ENCODE measurements at places on chromosomes 13 and 19.

DNA sequence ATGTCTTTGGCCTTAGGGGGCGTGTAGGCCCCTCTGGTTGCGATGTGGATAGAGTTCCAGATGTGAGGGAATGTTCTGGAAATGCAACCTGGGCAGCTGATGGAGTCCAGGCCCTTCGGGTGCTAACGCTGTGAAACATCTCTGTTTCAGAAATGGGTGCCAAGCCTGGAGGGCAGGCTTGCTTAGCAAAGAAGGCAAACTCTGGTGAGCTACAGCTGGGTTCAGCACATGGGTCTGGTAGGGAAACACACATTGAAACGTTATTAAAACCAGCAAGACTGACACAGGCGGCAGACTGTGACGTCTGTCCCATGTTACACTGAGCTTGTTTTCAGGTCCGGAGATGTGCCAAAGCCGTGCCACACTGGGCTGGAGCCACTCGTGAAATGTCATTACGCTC, 8.6 kb upstream of the CDC16 start:
- DNase-seq: no peak

DNA sequence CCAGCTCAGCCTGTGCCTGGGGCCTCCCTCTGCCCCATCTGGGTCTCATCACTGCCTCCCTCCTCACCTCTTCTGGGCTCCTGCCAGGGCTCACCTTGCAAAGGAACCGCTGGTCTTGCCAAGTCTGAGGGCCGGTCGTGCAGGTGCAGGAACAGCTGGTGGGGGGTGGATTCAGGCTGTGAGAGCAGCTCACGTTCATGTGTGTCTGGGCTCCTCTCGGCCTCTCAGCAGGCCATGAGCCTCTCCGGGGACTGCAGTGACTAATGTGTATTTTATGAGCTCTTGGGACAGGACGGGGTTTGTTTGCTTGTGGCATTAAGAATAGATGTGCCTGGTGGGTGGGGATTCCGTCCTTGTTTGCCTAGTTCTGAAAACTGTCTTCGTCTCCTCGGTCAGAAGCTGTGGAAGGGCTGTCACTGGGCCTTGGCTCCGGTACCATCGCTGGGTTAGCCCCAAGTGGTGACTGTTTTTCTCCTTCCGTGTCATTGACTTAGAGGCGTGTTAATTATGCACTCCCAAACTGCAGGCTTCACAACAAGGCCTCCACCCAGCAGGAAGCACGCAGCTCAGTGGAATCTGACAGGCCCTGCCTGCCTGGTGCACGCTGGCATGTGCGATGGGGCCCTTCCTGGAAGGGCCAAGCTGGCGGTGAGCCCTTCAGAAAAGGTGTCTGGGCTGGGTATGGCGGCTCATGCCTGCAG, 77.6 kb downstream of the KDM4B start:
- DNase-seq: no peak

DNA sequence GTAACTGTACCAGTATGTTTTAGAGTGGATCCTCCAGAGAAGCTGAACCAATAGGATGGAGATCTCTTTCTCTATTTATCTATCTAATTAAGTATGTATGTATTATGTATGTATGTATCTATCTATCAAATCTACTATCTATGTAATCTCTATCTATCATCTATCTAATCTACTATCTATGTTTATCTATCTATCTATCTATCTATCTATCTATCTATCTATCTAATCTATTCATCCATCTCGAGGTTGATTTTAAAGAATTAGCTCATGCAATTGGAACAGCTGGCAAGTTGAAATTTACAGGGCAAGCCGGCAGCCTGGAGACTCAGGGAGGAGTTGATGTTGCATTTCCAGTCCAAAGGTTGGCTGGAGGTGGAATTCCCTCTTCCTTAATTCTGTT, 112.2 kb downstream of the URI1 start:
- DNase-seq: no peak

DNA sequence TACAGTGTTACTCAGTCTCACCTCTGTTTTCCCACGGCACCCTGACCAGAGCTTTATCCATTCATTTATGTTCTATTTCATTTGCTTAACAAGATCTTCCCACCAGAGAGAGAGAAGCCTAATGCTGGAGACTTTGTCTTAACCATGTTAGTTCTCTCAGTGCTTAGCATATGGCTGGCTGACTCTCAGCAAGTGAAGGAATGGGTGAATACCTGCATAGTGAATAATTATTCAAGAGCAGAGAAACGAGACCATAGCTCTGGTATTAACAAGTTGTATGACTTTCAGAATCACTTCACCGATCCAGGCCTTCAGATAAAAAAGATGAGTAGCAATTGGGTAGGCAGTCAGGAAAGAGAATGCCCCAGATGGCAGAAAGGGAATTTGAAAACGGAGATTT, 686.3 kb downstream of the LIG4 start:
- no peak for DNase-seq

DNA sequence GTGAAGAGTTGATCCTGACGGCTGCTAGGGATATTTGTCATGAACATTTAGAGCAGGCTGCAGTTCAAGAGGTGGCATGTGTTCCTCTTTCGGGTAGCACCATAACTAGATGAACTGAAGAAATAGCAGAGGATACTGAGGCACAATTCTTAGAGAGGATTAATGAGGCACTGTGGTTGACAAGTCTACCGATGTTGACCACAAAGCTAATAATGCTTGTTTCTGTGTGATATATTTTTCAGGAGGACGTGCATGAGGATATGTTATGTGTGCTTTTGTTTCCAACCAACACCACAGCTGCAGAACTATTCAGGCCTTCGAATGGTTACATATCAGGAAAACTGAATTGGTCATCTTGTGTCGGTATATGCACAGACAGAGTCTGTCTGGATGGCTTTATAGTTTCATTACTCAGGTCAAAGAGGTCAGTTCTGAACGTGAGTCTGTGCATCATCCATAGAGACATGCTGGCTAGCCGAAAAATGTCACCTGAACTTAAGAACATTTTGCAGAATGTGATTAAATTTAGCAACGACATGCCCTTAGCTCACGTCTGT, 210.1 kb upstream of the IRS2 start:
- DNase-seq: no peak

GRCh38 chr19:35292421-35293362, 731 bp downstream of the MAG start:
- DNase-seq: no peak

- DNase-seq: no peak
Measured at GRCh38 chr13:102097708-102098107, 304.1 kb downstream of the FGF14 start.

GRCh38 chr13:46062185-46062584, 9.6 kb upstream of the ZC3H13 start:
- no peak for DNase-seq

DNA sequence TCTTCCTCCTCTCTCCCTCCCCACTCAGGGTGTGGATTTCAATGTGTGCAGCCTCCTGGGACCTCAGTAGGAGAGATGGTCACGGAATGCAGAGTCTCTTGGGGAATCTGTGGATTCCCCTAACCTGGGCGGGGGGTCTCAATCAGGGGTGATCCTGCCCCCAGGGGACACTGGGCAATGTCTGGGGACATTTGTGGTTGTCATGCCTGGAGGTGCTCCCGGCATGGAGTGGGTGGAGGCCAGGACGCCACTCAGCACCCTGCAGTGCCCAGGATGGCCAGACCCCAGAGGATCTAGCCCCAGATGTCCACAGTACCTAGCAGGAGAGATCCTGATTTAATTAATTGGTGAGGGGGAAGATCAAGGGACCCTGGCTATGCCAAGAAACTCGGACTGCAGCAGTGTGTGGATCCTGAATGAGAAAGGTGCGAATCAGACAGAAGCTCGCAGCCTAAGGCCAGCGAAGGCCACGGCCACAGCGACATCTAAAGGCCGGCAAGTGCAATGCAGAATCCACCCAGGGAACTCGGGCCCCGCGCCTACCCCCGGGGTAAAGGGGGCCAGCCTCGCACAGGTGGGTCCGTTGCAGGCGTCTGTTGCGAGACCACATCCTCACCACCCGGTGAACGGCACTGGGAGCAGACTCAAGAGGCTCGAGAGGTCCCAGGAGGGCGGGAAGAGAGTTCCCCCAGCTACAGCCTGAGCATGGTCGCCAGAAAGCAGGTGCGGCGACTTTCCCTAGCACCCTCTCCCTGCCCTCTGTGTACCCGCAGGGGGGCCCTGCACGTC, 88.8 kb downstream of the GNG7 start:
- DNase-seq: no peak
